Spleen (tissue), 13 donors: ENCODE measurements at places on chromosomes 4 and X. TPM values are rescaled to one million over a fixed set of nuclear protein-coding genes. Genes with fewer than 3 reads are reported as not detected.

CLGN gene
- total RNA-seq = 0.23 TPM

SYP gene
- 3.5 TPM for total RNA-seq

PNCK gene
- total RNA-seq = not detected

ADH6 gene
- not detected for total RNA-seq

UGT2B17 gene
- 1.7 TPM for total RNA-seq

DLG3 gene
- 39.7 TPM for total RNA-seq

CXCR3 gene
- total RNA-seq = 5.6 TPM

LEF1 gene
- total RNA-seq = 55.4 TPM

CCDC149 gene
- total RNA-seq = 6.5 TPM

FGA gene
- not detected for total RNA-seq

DDX53 gene
- total RNA-seq = not detected

HTATSF1 gene
- total RNA-seq = 21.4 TPM

GPRASP1 gene
- 20.5 TPM for total RNA-seq

WDR45 gene
- total RNA-seq = 59.3 TPM

ARHGAP6 gene
- 10.8 TPM for total RNA-seq

PLP2 gene
- total RNA-seq = 100 TPM

GRCh38 chrX:30607155-30607554, 29.6 kb upstream of the TASL start:
- no peaks in the 10 kb centered on the region for H3K27me3 ChIP-seq
- no peak overlapping the region for H3K4me3 ChIP-seq
- no peak overlapping the region for H3K27ac ChIP-seq
- H3K4me1 ChIP-seq = no peaks in the 10 kb centered on the region
- DNase-seq = no peak

- no peaks in the 10 kb centered on the region for H3K27me3 ChIP-seq
- no peak for DNase-seq
- no peaks in the 10 kb centered on the region for H3K36me3 ChIP-seq
- H3K27ac ChIP-seq = no peak overlapping the region
- no peaks in the 10 kb centered on the region for H3K4me1 ChIP-seq
Measured at GRCh38 chrX:24494647-24495075, 29.6 kb downstream of the PDK3 start.

GRCh38 chr4:162938738-162939485, 227.8 kb downstream of the NAF1 start:
- H3K4me3 ChIP-seq = no peak overlapping the region
- no peaks in the 10 kb centered on the region for H3K36me3 ChIP-seq
- H3K27me3 ChIP-seq = no peaks in the 10 kb centered on the region
- DNase-seq = no peak

- H3K36me3 ChIP-seq = no peaks in the 10 kb centered on the region
- no peaks in the 10 kb centered on the region for H3K4me1 ChIP-seq
- no peak overlapping the region for H3K27ac ChIP-seq
- no peak overlapping the region for H3K4me3 ChIP-seq
Measured at GRCh38 chr4:153969542-153969941, 180.7 kb upstream of the SFRP2 start.

GRCh38 chrX:65866146-65866545, 173.7 kb downstream of the VSIG4 start:
- no peak overlapping the region for H3K4me3 ChIP-seq
- no peak overlapping the region for H3K27ac ChIP-seq
- H3K27me3 ChIP-seq = no peaks in the 10 kb centered on the region
- no peaks in the 10 kb centered on the region for H3K4me1 ChIP-seq

GRCh38 chr4:176902710-176903323, 110.1 kb upstream of the VEGFC start:
- no peak for DNase-seq
- no peaks in the 10 kb centered on the region for H3K27me3 ChIP-seq
- no peaks in the 10 kb centered on the region for H3K36me3 ChIP-seq

DNA sequence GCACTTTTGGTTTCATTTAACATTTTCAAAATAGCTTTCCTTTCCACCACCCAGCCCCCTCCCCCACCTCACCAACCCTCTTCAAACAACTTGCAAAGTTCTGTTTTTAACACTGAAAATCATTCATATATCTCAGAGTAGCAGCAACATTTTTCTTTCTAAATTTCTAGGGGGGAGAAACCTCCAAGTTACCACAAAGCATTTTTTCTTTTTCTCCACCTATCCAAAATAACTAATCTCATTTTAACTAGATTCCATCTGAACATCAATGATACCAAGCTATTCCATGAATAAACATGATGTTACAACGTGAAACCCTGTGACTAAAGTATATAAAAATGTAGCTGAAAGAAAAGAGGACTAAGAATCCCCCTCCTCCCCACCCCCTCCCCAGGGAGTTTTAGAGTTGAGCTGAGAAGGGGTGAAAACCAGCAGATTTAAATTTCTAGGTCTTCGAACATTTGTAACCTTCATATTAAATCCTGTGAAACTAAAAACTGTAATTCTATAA, 5.2 kb downstream of the LDB2 start:
- H3K4me1 ChIP-seq = peaks cover 3% of the 10 kb centered on the region
- peak overlapping the region; percentile 17 for H3K27ac ChIP-seq
- no peaks in the 10 kb centered on the region for H3K27me3 ChIP-seq
- no peak for DNase-seq
- H3K4me3 ChIP-seq = no peak overlapping the region

DNA sequence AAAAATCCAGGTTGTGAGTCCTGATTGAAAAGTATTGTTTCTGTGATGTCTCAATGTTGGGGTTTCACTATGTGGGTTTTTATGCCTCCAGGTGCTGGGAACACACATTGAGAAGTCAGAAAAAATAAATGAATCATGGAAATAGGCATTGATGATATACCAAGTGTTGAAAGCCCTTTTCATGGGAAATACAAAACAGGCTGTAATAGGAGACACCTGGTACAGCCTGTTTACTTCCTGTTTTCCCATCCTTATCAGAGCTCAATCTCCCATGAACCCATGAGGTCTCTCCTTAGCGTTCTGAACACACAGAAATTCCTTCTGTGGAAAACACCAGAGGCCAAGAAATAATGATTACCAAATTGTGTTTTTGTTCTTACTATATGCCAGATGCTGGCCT, 106.3 kb upstream of the BOD1L1 start:
- H3K27me3 ChIP-seq = no peaks in the 10 kb centered on the region
- H3K27ac ChIP-seq = no peak overlapping the region
- H3K36me3 ChIP-seq = no peaks in the 10 kb centered on the region

- H3K4me1 ChIP-seq = no peaks in the 10 kb centered on the region
- no peaks in the 10 kb centered on the region for H3K36me3 ChIP-seq
- H3K27ac ChIP-seq = no peak overlapping the region
- DNase-seq = no peak
- H3K4me3 ChIP-seq = no peak overlapping the region
Measured at GRCh38 chr4:189096108-189096507, 844.6 kb upstream of the FRG1 start.

DNA sequence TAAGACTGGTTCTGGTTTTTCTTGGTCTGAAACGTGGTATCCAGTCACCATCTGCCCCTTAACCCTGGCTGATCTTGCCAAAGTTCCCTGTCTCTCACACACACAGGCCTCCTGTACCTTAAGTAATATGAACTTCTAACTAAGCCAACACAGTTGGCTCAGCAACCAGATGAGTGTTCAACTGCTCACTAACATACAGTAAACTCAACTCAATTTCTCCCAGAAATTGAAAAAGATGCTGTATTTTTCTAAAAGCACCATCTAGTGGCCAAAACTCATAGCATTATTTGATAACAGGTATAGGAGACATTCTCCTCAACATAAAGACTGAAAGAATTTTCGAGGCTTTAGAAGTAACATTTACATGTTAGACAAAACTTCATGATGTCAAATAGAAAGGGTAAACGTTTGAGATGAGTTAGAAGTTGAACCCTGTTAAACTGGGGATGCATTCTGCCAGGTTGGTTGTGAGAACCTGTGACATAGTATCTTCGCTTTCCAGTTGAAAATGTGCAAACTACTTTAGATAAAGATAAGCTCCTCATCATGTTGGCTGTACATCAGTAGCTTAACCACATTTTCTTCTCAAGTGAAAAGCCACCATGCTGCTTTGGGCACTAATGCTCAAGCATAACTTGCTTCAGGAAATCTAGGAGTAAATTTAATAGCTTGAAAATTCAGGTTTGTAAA, 31.2 kb downstream of the CCNI start:
- no peak overlapping the region for H3K4me3 ChIP-seq
- no peaks in the 10 kb centered on the region for H3K27me3 ChIP-seq
- H3K27ac ChIP-seq = no peak overlapping the region
- DNase-seq = no peak
- peaks cover 18% of the 10 kb centered on the region for H3K36me3 ChIP-seq
- H3K4me1 ChIP-seq = peaks cover 20% of the 10 kb centered on the region

DNA sequence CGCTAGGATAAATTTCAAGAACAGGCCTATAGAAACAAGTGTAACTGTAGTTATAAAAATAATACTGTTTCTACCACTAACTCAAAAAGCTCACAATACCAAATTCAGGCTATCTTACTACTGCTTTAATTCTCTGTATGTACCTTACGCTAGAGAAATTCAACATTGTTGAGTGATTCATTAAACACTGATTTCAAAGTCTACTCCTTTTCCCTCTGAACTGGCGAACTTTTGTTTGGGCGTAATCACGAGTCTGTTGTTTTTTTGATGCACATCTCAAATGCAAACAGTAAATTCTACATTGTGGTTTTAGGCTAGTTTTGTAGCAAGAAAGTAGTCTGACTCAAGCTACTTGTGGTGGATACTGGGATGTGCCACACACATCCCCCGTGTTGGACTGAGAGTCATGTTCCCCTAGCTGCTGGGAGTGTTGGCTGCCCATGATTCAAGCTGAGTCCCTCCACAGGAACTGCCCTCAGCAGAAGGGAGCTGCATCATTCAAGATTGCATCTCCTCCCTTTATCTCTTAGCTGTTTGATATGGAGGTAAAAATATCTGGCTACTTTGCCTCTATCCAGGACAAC, 406.1 kb downstream of the RAPGEF2 start:
- H3K27ac ChIP-seq = no peak overlapping the region
- no peaks in the 10 kb centered on the region for H3K27me3 ChIP-seq
- no peaks in the 10 kb centered on the region for H3K4me1 ChIP-seq
- no peak overlapping the region for H3K4me3 ChIP-seq

DNA sequence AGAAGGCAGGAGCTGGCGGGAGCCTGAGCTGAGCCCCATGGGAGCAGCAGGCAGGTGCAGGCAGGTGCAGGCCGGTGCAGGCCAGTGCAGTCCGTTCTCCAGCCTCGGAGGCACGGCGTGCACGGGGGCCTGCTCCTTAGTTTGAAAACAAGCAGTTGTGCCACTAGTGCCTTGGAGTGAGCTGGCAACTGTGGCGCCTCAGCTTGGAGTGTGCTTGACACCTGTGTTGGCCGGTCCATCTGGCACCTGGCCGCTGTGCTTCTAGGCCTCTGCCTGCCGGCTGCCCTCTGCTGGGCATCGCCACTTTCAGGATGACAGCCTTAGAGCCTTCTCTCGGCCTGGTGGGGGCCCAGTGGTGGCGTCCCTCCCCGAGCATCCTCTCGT, 47.9 kb downstream of the RGS12 start:
- H3K4me3 ChIP-seq = no peak overlapping the region
- no peaks in the 10 kb centered on the region for H3K36me3 ChIP-seq
- no peaks in the 10 kb centered on the region for H3K27me3 ChIP-seq

DNA sequence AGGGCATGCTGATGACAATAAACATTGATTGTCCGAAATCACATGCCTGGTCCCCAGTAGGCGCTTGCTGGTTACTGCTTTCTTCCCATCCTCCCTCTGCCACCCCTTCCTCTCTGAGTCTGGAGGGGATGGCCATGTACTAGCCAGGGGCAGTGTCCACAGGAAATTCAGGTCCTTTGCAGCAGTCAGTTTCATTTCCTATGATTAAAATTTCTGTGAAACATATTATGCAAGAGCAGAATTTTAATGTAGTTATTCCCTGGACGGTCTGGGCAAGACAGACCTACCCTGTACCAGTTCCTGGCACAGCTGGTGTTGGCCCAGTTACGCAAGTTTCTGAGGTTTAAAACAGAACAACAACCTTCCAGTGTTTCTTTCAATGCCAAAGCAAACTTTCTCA, 28.2 kb upstream of the TLR2 start:
- H3K27ac ChIP-seq = peak overlapping the region; percentile 86
- peaks cover 52% of the 10 kb centered on the region for H3K4me1 ChIP-seq
- peak overlapping the region; percentile 15 for H3K4me3 ChIP-seq
- no peaks in the 10 kb centered on the region for H3K36me3 ChIP-seq
- DNase-seq = no peak

GRCh38 chrX:77742788-77743476, 43.1 kb downstream of the ATRX start:
- H3K4me1 ChIP-seq = peaks cover 33% of the 10 kb centered on the region
- H3K27ac ChIP-seq = no peak overlapping the region
- no peaks in the 10 kb centered on the region for H3K36me3 ChIP-seq

DNA sequence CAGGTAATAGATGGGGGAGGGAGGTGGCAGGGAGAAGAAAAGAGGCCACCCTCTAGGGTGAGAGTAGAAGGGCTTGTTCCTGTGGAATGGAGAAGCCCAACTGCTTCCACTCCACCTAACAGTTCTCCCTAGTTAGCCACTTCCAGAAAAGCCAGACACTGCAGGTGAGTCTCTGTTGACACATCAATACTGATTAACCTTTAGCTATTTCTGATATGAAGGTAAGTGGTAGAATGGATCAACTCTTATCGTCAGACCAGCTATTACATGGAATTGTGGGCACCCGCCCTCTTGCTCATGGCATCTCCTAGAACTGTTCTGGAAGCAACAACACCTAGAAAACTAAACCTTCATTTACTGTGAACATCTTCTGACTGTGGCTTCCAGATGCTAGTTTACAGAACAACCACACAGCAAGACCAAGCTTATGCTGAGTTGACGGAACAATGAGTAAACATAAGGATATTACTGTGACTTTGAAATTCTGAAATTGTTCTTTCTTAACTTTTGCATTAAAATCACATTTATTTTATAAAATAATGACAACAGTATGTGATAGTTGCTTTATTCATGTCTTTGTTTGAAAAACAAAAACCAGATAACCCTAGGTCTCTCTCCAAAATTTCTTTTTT, 44.7 kb downstream of the ANXA3 start:
- H3K27ac ChIP-seq = no peak overlapping the region
- no peak overlapping the region for H3K4me3 ChIP-seq
- DNase-seq = no peak

- H3K4me3 ChIP-seq = no peak overlapping the region
- no peaks in the 10 kb centered on the region for H3K27me3 ChIP-seq
- H3K4me1 ChIP-seq = no peaks in the 10 kb centered on the region
- DNase-seq = no peak
- H3K27ac ChIP-seq = no peak overlapping the region
- H3K36me3 ChIP-seq = no peaks in the 10 kb centered on the region
Measured at GRCh38 chrX:49947781-49948180, 25.4 kb downstream of the CLCN5 start.
